ENCODE measurements at places on chromosomes 16 and 17.

DNA sequence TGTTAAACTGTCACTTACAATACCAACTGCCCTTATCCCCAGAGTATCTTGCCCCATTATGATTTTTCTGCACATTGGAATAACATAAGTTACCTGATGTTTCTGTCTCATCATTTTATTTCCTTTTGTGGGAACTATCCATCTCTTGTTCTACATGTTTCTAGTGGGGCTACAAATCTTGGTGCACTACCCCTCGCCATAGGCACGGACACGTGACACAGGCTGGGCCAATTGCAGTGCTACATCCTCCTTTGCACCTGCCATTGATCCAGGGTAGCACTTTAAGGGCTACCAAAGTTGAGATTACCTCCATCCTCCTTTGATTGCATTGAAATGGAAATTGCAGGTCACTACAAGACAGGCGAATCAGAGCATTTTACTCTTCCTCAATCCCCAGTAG lies 14.2 kb upstream of the SYT17 start:
- DNase-seq = no peak

DNA sequence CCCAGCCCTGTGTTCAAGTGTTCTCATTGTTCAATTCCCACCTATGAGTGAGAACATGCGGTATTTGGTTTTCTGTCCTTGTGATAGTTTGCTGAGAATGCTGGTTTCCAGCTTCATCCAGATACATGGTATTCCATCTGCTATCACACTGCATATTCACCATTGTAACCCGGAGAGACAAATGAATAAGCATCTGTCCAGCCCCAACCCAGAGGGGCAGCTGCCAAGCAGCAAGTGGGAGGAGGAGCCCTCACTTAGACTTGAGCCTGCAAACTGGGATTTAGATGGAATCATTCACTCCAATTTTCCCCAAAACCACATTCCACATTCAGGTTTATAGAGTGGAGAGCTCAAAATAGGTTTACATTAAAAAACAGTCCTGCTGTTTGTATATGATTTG lies 41.6 kb downstream of the SHISA6 start:
- no peak for DNase-seq

DNA sequence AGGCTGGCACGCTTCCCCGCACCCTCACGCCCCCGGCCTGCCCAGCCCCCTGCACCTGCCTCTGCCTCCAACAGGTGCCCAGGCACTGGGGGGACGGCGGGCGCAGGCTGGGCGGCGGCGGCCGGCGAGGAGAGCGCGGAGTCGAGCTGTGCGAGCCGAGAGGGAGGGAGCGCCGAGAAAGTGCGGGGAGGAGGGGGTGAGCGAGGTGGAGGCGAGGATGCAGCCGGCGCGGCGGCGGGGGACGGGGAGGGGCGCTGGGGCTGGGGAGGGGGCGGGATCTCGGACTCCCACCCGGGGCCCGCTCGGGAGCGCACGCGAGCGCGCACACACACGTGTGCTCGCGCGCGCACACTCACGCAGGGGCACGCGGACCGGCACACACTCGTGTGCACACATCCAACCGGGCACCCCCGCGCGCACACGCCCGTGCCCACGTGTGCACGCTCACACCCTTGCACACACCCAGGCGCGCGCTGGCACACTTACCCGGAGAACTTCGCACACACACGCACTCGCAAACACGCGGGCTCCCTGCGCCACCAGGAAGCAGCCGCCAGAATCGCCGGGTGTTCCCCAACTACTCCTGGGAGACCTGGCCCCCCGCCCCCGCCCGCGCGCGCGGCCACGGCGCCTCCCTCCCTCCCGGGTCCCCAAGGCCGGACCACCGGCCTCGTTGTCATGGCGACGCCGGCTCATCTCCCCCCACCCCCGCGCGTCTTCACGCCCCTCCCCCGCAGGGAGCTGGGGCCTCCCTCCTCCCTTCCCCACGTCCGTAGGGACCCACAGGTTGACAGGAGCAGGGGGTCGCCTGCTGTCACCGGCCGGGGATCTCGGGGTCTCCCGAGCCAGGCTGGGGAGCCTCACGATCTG lies at the start of gene DOC2A:
Gene DOC2A, minus strand, starts transcription at position 184 of the 870 bp plus-strand sequence. CDS start 805 bp downstream, outside the sequence.
- no peak for DNase-seq

GRCh38 chr16:88809676-88810165 lies 2.0 kb downstream of the APRT start:
- no peak for DNase-seq

Measured in stimulated activated CD4-positive, alpha-beta T cell treated with anti-CD3 and anti-CD28 coated beads, Interleukin-15, amount 100 ng/mL, for 1 hour (primary cell).